ENCODE measurements at places on chromosomes 11 and 22.

DNA sequence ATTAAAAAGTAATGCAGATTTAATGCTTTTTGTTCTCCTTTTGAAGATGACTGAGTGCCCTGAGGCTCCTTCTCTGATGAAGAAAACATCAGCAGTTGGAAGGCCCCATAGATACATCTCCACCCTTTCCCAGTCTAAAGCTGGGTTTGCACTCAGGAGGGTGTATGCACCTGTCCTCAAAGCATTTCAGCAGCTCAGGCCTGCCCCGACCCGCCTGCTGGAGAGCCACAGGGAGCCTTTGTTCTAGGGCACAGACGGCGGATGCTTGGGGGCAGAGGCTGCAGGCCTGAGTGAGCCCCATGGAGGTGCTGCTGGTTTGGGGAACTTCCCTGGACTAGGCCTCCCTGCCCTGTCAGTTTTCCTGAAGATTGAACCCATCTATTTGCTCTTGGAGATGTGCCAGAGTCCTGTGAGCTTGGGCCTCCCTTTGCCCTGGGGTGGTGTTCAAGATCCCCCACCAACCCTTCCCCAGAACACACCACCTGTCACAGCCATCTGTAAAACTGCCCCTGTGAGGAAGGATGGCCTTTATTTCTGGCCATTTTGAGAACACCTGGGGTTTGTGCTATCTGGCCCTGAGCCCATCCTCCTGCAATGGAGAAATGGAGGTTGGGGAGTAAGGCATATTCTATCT lies 160.0 kb downstream of the NAV2 start:
- no peak for DNase-seq

GRCh38 chr11:65868076-65868667 lies 4.4 kb downstream of the EFEMP2 start:
- peak; percentile 26 for DNase-seq

- DNase-seq, result no peak
Observed at GRCh38 chr11:85394283-85394682, 232.9 kb downstream of the DLG2 start.

- DNase-seq, result peak; percentile 3
Observed at GRCh38 chr11:74085542-74085892, 76.6 kb upstream of the UCP3 start.

GRCh38 chr11:116310226-116310625 lies 462.6 kb downstream of the BUD13 start:
- DNase-seq, result no peak

GRCh38 chr11:100942016-100942415 lies 187.6 kb downstream of the PGR start:
- DNase-seq, result no peak

- no peak for DNase-seq
Observed at GRCh38 chr11:72605973-72606747, 68.1 kb downstream of the PDE2A start.

DNA sequence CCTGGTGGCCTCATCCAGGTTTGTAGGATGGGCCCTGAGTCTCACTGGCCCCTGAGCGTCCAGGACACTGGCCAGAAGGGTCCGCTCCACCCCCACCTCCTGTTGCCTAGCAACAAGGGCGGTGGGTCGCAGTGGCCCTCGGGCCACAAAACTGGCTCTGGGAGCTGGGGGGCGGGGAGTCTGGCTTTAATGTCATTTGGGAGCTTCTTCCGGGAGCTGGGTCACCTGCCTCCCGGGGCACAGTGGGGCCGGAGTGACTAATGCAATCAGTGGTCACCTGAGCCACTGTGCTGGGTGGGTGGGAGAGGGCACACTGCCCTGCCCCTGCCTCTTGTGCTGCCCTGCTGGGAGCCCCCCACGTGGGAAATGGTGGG lies 2.6 kb downstream of the TH start:
- DNase-seq, result no peak

DNA sequence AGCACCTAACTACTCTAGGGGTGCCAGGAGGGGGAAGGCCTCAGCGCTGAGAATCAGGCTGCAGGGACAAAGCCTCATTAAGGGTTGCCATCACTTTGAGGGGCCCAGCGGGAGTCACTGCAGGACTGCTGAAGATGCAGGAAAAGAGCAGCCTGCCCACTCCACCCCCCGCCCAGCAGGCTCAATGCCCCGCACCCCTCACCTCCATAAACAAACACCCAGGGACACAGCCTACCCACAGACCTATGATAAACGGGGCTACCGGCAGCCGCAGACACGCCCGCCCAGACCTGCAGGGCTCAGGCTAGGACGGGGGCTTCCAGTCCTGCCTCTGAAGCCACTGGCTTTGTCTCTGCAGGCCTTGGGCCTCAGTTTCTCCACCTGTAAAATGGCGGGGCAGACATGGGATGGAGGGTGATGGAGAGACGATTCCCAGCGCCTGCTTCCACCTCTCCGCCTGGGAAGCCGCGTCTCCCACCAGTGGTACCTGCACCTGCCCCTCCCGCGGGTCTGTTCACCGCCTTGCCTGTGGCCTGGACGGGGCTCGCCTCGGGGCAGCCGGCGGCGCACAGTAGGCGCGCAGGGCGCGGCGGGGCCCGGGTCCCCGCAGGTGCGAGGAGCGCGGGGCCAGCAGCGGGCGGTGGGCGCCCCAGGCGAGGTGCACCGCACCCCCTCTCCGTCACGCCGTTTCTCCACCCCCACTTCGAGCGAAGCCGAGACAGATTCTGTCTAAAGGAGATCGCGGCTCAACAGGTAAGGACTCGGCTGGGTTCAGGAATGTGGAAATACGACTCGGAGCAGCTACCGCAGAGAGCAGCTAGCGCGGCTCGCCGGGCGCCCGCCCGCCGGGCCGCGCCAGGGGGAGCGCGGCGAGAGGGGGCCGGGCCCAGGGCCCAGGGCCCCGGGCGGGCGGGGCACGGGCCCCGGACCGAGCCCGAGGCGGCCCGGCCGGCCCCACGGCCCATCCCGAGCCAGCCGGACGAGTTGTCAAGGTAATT lies 1.5 kb downstream of the WNT7B start:
- no peak for DNase-seq

GRCh38 chr11:127226949-127227348 lies 226.4 kb upstream of the KIRREL3 start:
- no peak for DNase-seq

- DNase-seq, result peak; percentile 36
Observed at GRCh38 chr11:92226331-92227229, 2.0 kb downstream of the FAT3 start.

DNA sequence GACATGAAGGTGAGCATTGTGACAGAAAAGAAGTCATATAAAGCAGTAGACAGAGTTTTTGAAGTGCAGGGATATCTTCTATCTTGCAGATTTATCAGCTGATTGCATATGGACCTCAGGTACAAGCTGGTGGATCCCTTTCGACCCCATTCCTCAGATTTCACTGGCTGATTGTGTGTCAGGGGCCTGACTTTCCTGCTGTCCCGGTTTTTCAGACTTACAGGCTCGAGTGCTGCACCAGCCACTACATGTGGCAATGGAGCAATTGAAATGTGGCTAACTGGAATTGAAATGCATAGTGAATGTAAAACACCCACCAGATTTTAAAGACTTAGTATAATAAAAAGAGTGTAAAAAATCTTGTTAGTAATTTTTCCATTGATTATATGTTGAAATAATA lies 50.3 kb downstream of the CLMP start:
- DNase-seq, result no peak

GRCh38 chr11:2451336-2451735 lies 6.5 kb downstream of the KCNQ1 start:
- no peak for DNase-seq

DNA sequence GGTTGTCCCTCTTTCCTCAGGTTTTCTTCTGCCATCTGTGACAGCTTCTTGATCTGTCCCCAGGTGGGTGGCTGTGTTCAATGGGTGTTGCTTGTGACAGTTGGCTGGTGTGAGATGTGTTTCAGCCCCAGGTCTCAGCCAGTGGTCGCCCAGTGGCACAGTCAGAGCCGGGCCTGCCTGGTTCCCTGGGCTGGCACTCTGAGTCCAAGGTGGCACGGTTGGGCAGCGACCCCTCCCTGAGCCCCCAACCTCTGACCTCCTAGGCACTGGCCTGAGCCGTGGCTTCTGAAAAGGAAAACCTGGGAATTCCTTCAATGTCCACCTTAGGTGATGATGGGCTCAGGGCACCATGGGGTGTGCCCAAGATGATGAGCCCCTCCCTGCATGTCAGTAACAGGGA lies 14.0 kb upstream of the PRODH start:
- no peak for DNase-seq

GRCh38 chr11:14519597-14519916 lies 629 bp downstream of the PSMA1 start:
- no peak for DNase-seq

DNA sequence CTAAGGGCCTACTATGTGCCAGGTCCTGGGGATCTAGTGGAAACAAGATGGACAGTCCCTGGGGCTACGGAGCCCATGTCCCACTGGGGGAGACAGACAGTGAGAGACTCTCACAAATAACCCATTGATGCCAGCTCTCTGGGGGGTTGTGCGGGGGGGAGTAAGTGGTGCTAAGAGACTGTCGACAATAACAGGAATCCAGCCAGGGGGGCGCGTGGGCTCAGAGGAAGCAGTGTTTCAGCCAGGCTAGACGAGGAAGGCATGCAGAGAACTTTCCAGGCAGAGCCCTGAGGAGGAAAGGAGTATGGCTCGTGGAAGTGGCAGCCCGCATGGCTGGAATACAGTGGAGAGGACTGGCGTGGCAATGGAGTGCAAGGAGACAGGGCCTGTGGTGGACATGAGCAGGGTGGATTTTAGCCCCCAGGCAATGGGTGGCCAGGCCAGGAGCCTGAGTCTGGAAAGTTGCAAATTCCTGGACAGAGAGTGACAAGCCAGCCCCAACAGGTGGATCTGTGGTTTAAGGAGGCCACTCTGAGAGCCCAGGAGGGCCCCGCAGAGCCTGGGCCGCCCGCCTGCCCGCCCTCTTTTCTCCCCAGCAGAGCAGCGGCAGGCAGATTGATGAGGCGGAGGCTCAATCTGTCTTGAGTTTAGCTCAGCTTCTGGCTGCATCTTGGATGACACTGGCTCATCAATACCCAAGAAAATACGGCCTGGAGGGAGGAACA lies 40.0 kb upstream of the TCF20 start:
- DNase-seq, result no peak

- no peak for DNase-seq
Observed at GRCh38 chr11:17646451-17647145, 72.8 kb upstream of the MYOD1 start.

- DNase-seq, result no peak
Observed at GRCh38 chr11:78698612-78699011, 123.9 kb upstream of the NARS2 start.

DNA sequence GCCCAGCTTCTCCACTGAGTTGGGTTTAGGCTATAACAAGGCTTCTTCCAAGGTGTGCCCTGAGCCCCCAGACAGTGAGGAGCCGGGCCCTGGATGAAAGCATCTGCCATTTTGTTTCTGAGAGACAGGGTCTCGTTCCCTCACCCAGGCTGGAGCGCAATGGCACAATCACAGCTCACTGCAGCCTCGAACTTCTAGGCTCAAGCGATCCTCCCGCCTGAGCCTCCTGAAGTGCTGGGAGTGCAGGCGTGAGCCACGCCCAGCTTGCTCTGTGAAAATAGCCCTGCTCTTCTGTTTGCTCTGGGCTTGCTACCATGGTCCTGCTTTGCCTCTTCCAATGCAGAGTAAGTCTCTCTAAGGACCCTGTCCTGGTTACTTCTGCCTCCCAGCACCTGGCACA lies 6.7 kb downstream of the DENND6B start:
- DNase-seq, result no peak

Measured in amygdala (tissue), 56 donors.